ENCODE measurements at places on chromosomes 11 and 22.

GRCh38 chr11:124886978-124887666, 10.5 kb downstream of the ROBO4 start:
- no peak for DNase-seq

DNA sequence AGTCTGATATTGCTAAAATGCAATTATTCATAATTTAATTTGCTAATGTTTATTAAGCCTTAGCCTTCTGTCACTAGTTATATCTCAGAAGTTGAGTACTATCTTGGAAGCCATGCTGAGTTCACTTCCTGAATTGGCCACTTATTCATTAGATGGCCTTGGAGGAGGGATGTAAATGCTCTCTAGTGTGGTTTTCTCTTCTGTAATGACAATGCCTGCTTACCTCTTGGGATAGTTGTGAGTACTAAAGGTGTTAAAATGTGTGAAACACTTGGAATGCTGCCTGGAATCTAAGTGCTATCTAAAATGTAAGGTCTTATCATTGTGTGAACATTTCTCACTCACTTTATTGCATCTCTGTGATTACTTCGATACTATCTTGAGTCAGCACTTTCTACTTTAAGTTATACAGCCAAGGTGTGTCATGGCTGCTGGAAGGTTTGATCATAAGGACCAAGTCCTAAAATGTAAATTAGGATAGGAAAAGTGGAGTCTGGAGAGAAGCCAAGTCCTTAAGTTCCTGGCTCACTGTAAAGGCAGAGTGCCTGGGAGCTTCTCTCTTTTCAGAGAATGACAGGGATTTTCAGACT, 12.4 kb downstream of the GLYATL2 start:
- DNase-seq, result no peak

DNA sequence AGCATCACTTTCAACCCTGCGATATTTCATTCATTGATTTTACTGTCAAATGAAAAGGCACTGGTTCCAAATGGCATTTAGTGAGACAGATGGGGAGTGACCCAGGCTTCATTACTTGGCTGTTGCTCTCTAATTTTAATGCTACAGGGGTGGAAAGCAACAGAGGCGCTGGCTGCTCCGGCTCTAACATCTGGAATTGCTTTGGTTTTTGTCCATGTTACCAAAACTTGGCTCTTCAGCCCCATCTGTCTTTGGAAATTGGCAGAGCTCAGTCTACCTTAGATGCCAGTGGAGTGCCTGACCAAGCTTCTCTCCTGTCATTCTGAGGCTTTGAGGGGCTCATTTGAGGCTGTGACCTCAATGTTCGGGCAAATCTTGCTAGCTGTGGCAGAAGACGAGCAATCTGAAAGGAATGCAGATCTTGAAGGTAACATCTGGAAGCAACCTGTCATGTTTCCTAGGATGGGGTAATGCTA, 409.5 kb upstream of the SYN3 start:
- DNase-seq, result no peak

- no peak for DNase-seq
Observed at GRCh38 chr22:45462034-45462655, 40.5 kb upstream of the FBLN1 start.

DNA sequence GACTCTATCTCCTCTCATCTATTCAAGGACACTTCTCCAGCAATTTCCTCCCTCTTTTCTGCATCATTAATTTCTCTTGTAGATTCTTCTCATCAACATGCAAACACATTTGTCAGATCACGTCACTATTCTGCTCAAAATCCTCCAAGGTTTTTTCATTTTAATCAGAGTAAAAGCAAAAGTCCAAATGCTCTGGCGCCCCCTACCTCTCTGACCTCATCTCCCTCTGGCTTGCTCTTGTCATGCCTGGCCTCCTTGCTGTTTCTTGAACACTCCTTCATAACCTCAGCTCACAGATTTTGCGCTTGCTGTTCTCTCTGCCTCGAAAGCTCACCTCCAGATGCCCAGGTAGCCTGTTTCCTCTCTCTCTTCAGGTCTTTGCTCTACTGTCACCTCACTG, 22.4 kb downstream of the RTCB start:
- DNase-seq, result no peak

DNA sequence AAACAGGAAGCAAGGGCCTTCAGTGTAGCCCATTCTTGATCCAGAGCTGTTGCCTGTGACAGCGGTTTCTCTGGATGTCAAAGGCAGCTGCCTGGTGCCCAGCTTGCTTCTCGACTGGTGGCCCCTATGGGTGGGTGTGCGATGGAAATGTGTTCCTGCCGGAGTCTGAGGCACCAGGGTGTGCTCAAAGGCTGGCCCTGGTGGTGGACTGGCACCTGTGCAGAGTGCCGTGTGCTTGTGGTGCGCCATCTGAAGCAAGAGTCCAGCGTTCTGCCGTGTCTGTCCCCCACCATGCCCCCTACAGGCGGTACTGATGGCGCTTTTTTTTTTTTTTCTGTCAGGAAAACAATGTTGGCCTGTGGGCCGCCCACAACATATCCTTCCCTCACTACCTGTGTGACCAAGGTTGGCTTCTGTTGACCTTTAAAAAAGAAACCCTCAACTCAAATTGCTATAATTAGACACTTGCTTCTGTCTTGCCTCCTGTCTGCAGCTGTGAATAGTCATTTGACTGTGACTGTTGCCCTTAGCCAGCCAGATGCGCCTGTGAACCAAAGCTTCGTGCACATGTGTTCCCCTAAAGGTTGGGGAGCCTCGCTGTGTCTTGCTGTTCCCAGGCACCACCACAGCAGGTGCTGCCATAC, 4.7 kb upstream of the RANBP1 start:
- no peak for DNase-seq

DNA sequence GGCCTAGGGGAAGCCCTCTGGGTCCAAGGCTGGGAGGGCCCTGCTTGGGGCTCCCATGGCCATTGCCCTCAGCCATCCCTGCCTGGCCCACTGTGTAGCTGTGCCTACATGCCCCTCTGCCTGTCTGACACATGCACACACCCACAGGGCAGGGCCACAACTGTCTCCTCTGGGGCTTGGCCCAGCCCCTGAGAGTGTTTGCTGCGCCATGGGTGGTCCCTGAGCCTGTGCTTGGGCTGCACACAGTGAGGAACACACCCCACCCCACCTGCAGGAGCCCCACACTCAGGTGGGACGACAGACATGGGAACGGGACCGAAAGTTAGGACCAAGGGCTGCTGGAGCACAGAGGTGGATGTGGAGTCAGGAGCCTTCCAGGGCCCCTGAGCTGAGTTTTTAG, 489.5 kb downstream of the TBC1D22A start:
- no peak for DNase-seq

DNA sequence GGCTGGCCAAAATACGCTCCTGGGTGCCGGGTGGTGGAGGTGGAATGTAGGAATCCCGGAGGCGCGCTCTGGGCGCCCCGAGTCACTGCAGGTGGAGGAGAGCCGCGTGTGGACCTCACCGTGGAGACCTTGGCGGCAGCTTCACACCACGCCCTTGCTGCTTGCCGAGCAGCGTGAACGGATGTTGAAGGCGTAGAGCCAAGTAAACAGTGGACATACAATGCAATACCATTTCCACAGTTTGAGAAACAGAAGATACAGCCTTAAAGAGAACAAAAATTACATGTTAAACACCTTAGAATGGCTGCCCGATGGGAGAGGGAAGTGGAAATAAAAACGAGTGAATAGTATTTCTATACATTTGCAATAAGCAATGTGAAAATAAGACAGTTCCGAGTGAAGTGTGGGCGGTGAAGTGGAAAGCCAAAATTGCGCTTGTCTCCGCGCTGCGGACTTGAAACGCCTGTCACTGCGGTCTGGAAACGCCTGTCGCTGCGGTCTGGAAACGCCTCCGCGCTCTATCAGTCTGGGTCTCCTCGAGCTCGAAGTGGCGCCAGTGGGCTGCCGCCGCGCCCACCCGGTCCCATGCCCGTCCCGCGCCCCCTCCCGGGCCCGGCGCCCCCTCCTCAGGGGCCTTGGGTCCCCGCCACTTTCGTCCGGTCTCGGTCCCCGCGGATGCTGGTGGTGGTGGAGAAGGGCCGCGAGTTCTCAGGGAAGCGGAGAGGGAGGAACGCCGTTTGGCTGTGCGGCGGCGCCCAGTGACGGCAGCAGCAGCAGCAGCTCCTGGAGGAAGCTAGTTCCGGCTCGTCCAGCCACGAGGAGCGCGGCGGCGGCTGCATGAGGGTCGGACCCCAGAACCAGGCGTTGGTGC, 1.6 kb downstream of the NCR3LG1 start:
- peak; percentile 68 for DNase-seq

GRCh38 chr11:122634501-122634900, 21.0 kb upstream of the UBASH3B start:
- DNase-seq, result no peak

DNA sequence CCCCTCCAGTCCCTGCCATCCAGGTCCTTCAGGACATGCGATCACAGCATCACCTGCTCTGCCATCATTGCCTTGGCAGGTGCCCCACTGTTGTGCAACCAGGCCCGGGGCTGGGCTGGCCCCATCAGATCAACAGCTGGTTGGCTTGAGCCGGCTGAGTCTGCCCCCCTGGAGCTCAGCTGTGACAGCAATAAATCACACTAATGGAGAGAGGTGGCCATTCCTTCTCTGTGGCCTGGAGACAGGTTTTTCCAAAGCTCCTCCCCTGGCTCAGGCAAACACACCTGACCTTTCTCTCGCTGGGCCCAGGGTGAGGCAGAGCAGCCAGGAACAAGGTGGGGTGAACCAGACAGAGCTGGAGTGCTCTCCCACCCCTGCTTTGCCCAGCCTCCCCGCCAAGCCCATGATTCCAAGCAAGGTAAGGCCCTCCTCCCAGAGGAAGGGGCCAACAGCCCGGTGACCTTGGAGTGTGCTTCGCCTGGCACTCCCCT, 8.9 kb upstream of the FXYD2 start:
- DNase-seq, result no peak

- no peak for DNase-seq
Observed at GRCh38 chr11:37657645-37658044, 1059.6 kb upstream of the RAG2 start.

GRCh38 chr11:102414559-102414958, 38.0 kb downstream of the TMEM123 start:
- DNase-seq, result no peak

- no peak for DNase-seq
Observed at GRCh38 chr22:36765943-36766450, 9.9 kb downstream of the IFT27 start.

DNA sequence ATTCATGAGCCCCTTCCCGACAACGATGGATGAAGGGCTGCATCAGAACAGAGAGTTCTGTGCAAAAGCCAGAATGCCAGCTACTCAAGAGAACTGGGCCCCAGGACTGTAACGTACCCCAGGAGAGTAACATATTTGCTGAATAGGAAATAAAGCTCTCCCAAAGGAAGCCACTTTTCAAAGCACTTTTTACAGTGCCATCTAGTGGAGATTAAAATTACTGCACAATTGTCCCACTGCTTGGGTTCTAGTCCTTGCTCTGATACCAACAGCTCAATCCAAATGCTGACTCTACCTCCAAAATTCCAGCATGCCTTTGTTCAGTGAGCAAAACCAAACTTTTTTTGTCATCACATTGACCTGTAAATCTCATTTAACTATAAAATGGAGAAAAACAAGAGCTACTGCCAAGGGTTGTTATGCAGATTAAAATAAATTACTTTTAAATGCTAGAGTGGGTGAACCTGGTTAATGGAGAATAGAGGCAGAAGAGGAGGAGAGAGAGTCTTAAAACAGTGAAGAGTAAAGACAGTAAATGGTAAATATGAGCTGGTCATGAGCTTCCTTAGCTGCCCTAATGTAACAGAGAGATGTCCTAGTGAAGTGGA, 87.6 kb upstream of the FSHB start:
- DNase-seq, result peak; percentile 68

GRCh38 chr22:39463277-39463676, 6.5 kb downstream of the MGAT3 start:
- DNase-seq, result no peak

GRCh38 chr11:68932358-68932757, 28.7 kb downstream of the IGHMBP2 start:
- DNase-seq, result no peak

DNA sequence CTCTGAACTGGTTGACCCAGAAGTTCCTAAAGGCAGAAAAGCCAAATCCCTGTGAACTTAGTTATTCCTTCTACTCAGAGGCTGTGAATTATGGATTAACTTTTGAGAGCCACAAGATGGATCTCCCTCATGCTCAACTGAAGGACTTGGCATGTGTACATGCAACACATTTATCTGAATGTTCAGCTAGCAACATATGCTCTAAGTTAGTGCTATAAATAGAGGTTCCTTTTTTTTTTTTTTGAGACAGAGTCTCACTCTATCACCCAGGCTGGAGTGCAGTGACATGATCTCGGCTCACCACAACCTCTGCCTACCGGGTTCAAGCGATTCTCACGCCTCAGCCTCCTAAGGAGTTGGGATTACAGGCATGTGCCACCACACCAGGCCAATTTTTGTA, 40.1 kb downstream of the EIF4ENIF1 start:
- DNase-seq, result no peak

DNA sequence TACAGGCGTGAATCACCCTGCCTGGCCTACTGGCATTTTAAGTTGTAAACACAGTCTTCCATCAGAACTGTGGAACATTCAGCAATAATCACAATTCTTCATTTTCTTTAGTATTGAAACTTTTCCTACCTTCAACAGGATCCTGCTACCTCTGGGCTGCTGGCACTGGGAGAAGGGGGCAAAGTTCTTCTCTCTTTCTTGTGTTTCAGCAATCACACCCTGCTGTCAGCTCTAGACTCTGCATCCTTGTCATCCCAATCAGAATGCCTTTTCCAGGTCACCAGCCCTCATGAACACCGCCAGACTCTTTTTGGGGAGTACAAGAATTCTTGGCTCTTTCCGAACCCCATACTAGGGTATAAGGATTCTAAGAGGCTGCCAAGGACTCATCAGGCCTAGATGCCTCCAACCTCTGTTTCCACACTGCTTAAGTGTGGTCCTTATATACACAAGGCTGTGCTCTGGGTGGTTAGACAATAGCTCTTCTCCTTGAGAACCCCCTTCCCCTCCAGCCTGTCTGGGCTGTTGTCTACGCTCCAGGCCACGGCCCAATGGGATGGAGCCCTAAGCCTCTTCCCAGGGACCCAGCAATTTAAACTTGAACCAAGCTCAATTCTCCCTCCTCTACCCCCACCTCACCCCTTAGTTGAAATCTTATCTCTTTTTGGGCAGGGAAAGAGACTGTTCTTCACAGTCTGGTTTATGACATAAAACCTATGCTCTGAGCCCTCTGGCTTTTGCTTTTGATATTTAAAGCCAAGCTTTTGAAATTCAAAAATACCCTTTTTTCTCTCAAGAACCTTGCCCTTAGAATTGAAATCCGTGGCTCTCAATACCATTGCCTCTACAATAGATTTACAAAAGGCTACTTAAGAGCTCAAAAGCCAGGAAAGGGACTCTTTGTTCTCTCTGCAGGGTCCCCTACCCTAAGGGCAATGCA, 327.4 kb downstream of the BUD13 start:
- DNase-seq, result no peak

GRCh38 chr22:22394591-22394990, 114.0 kb downstream of the ZNF280B start:
- no peak for DNase-seq

Data from NCI-H1930 (cell line).